M059J (cell line): ENCODE measurements at places on chromosomes 5 and 9. TPM values are rescaled to one million over a fixed set of nuclear protein-coding genes. Genes with fewer than 3 reads are reported as not detected.

DNA sequence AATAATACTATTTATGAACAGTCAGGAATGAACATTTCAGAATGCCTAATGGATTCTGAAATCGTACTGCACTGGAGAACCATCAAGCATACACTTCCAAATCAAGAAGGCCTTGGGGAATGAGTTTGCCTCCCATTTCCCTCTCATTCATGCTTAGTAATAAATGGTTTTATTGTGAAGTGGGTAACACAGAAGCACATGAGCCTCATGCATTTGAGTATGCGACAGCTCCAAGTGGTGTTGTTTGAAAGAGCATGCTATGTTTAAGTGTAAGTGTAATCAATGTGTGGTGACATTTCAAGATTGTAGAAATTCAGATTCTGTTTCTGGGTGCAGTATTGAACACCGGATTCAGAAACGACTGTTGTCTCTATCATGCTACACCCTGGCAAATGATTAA lies 60.0 kb downstream of the SGCD start:
- DNase-seq: no peak

GRCh38 chr9:88535226-88536022 lies 446 bp downstream of the NXNL2 start:
- DNase-seq: no peak

- DNase-seq: peak; percentile 20
Measured at GRCh38 chr9:107249131-107249533, 33.9 kb upstream of the RAD23B start.

- DNase-seq: peak; percentile 85
Measured at GRCh38 chr5:96023518-96023917, 61.9 kb upstream of the ELL2 start.

GRCh38 chr5:135036405-135036804 lies 2.4 kb upstream of the PITX1 start:
- DNase-seq: no peak

DNA sequence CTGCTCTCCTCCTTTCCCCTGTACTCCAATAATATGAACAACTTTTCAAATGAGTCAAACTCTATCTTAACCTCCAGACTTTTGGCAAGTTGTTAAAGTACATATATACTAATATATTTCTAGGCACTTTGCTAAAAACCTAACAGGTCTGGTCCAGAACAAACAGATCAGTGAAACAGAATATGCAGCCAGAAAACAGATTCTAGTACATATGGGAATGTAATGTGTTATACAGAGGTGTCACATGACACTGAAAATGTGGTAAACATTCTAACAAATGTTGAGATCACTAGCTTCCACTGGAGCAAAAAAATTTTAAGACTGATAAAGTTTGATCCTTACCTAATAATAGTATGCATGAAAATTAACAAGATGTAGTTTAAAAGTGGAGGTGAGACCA lies 136.9 kb downstream of the OR2K2 start:
- no peak for DNase-seq

DNA sequence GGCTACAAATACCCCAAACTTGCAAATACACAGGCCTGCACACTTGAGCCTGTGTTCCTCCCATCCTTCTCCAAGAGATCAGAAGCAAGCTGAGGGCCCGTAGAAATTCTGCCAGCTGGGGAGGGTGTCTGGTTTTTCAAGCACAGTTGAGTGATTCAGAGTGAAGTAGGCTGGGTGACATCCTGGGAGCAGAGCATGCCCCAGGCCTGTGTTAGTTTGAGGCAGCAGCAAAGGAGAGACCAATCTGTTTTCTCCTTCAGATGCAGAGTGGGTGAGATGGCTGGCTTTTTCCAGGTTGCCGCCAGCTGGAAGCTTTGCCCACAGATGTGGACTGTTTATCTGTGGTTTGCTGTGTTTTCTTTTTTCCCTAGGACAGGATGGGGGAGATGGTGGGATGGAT lies 63.1 kb downstream of the RCL1 start:
- peak; percentile 60 for DNase-seq

- DNase-seq: no peak
Measured at GRCh38 chr5:180599981-180600553, 8.8 kb upstream of the SCGB3A1 start.

DNA sequence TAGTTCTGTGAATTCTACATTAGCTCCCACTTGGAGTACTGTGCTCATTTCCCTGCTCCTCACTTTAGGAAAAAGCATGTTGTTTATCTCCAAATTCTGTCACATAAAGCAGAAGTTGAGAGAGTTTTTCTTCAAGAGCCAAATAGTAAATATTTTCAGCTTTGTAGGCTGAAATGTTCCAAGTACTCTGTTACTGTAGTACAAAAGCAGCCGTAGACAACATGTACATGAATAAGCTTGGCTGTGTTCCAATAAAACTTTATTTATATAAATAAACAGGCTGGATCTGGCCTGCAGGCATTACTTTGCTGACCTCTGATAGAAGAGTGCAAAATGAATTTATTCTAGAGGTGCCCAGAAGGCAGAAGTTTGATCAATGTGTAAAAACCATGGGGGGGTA lies 73.0 kb upstream of the AGXT2 start:
- DNase-seq: peak; percentile 65

GRCh38 chr5:1470762-1471211 lies 25.5 kb upstream of the SLC6A3 start:
- no peak for DNase-seq

DNA sequence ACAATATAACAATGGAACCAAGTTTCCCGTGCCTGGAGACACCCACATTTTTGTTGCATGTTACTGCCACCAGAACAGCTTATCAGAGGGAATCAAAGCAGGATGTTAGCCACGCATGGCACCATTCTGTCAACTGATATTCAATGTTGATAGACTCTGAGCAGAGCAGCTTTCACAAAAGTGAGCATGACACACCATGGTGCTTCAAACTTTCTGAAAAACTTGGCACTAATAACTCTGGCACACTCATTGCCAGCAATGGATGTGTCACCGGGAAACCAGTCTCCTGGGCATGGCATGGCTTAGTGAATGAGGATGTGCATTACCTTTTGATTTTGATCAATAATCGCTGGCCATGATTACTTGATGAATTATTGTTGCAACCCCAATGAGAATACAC lies 19.7 kb downstream of the NIPSNAP3B start:
- peak; percentile 5 for DNase-seq

DNA sequence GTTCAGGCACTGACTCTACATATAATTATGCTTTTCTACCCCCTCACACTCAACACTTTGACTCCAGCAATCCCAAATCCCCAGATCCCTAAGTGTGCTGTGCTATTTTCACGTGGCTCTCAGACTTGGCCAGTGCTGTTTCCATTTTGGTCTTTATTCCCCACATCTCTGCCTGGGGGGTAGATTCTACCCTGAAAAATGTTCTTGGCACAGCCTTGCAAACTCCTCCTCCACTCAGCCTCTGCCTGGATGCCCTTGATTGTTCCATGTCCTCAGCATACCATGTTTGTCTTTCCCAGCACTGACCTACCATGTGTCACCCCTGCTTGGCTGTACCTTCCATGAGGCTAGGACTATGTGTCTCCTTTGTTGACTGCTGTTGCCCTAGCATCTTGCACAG lies 43.0 kb downstream of the FXN start:
- peak; percentile 5 for DNase-seq

DNA sequence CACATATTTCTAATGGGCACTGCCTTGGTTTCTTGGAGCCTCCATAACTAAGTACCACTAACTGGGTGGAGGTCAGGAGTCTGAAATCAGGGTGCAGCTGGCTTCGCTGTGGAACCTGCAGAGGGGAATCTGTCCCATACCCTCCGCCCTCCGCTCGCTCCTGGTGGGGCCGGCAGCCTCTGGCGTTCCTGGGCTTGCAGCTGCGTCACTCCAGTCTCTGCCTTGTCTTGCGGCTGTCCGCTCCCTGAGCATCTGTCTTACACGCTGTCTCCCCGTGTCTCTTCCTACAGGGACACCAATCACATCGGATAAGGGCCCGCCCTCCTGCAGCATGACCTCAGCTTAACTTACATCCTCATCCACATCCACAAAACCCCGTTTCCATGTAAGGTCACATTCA lies 45.4 kb downstream of the NTNG2 start:
- DNase-seq: no peak

- DNase-seq: no peak
Measured at GRCh38 chr9:16429671-16430070, 440.8 kb downstream of the BNC2 start.

DNA sequence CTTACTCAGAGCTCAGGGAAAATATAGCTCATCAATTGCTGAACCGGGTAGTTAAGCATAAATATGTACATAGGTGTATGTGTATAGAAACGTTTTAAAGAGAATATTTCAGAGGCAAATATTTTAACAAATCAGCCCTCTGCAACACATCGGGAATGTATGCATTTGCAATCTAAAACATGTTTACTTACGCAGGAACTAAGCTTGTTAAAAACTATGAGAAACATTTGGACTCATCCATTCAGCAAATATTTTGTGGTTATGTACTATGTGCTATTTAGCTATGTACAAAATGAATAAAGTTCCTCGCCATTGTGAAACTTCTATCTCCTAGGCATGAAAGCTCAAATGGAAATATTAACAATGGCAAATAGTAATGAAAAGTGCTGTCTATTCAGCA lies 469.9 kb downstream of the ARHGEF28 start:
- no peak for DNase-seq

DNA sequence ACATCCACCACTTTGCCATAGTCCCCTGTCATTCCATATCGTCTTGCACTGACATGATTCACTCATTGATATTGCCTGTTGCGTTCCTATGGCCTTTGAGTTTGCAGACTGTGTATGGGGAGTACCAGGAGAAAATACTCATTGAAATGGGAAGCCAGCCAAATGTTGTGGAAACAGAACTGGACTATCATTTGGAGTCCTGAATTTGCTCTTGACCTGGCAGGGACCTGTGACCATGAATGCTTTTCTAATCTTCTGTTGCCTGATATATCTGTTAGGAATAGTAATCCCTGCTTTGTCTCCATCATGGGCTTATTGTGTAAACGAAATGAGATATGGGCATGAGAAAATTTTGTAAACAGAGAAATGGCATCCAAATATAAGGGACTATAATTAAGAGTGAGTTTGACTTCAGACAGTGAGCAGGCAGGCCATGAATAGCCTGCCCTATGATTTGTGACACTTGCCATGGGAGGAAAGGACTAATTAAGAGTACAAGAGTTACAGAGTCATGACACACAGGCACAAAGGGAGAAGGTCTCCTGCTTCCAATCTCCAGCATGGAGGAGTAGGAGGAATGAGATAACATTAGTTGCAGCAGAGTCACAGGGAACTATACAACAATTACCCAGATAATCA lies 572.9 kb upstream of the SGCD start:
- DNase-seq: no peak

DNA sequence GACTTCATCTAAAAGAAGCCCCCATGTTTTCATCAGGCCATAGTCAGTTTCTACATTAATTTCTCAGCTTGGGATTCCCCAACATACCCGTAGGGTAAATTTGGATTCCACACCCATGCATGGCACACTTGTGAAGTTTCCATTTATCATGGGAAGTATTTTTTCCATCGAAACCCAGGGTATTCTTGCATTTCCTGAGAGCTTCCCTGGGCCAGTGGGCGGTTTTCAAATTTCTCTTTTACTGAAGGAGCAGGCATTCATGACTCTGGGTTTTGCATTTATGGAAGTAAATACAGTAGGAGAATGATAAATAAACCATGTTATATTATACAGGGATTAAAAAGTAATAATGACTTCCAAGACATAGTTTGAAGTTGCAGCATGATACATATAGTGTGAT lies 93.0 kb upstream of the MAP3K1 start:
- DNase-seq: no peak

GRCh38 chr9:126428534-126429175 lies 102.0 kb downstream of the MVB12B start:
- DNase-seq: no peak

The SNCB gene
- not detected in 2 replicates for total RNA-seq

The PCDHA1 gene
- 0.05 TPM in 1 of 2 replicates, not detected in the other for total RNA-seq

The ALG2 gene
- total RNA-seq: 70.9 and 76.9 TPM in 2 replicates

The SPATA31A3 gene
- total RNA-seq: not detected in 2 replicates

The PLPP7 gene
- total RNA-seq: 2.6 and 3.4 TPM in 2 replicates

The MYOZ3 gene
- 0.25 and 0.34 TPM in 2 replicates for total RNA-seq

The SLC45A2 gene
- total RNA-seq: not detected in 2 replicates

The ROR2 gene
- total RNA-seq: 0.94 and 2.9 TPM in 2 replicates

The GOLGA1 gene
- total RNA-seq: 15.6 and 17.3 TPM in 2 replicates

The HMCN2 gene
- total RNA-seq: 0.66 TPM in 1 of 2 replicates, not detected in the other
